ENCODE measurements at places on chromosomes 6 and 20. TPM values are rescaled to one million over a fixed set of nuclear protein-coding genes. Genes with fewer than 3 reads are reported as not detected.

HCK gene
- not detected for total RNA-seq

LRFN2 gene
- not detected for total RNA-seq

GRM1 gene
- 0.53 TPM for total RNA-seq

RSPO4 gene
- total RNA-seq, result not detected

CCM2L gene
- 0.04 TPM for total RNA-seq

GABRR1 gene
- not detected for total RNA-seq

SLC22A16 gene
- not detected for total RNA-seq

SAPCD1 gene
- 2.8 TPM for total RNA-seq

SRXN1 gene
- 153 TPM for total RNA-seq

TBXT gene
- total RNA-seq, result not detected

CLPSL1 gene
- total RNA-seq, result not detected

LY6G6C gene
- total RNA-seq, result not detected

KCNB1 gene
- 0.02 TPM for total RNA-seq

SASH1 gene
- 4.5 TPM for total RNA-seq

CALHM5 gene
- total RNA-seq, result 8.7 TPM

PAX1 gene
- total RNA-seq, result not detected

TMEM200A gene
- total RNA-seq, result 1.2 TPM

RAB32 gene
- total RNA-seq, result 88.3 TPM

ALDH8A1 gene
- total RNA-seq, result not detected

MYT1 gene
- 0.27 TPM for total RNA-seq

TMEM151B gene
- 0.37 TPM for total RNA-seq

C6orf163 gene
- total RNA-seq, result 0.12 TPM

MAK gene
- 0.10 TPM for total RNA-seq

ISM1 gene
- total RNA-seq, result 0.47 TPM

Measured in H4 (cell line).